ENCODE measurements at places on chromosomes 2 and 18. TPM values are rescaled to one million over a fixed set of nuclear protein-coding genes. Genes with fewer than 3 reads are reported as not detected.

GRCh38 chr2:129408570-129408969, 570.9 kb upstream of the RAB6C start:
- no peak for DNase-seq

Gene SERPINB4
- not detected for total RNA-seq

Gene CROCC2
- 0.04 TPM for total RNA-seq

Gene GAREM1
- total RNA-seq: 7.4 TPM

Gene CRYGD
- total RNA-seq: not detected

DNA sequence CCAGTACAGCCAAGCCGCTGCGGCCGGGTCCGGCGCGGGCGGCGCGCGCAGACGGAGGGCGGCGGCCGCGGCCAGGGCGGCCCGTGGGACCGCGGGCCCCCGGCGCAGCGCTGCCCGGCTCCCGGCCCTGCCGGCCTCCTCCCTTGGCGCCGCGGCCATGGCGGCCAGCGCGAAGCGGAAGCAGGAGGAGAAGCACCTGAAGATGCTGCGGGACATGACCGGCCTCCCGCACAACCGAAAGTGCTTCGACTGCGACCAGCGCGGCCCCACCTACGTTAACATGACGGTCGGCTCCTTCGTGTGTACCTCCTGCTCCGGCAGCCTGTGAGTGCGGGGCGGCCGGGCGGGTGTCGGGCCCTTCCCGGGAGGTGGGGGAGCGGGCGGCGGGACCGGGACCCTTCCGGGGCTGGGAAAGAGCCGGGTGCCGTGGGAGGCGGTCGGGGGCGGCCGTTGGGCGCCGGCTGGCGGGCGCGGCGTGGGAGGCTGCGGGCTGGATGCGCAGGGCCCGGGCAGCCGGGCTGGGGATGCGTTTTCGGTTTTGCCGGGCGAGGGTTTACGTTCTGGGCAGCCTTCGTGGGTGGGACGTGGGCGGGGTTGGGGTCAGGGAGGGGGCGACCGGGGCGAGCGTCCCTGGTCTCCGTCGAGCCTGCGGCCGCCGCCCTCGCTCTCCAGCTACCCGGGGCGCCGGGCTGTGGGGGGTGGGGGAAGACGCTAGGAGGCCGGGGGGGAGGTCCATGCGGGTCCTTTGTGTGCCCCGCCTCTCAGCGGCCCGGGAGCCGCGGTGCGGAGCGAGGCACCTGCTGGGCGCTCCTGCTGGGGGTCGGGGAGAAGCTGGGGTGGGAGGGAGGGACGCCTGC, 537 bp downstream of the AGFG1 start:
- peak; percentile 46 for DNase-seq

Gene NAT8
- not detected for total RNA-seq

DNA sequence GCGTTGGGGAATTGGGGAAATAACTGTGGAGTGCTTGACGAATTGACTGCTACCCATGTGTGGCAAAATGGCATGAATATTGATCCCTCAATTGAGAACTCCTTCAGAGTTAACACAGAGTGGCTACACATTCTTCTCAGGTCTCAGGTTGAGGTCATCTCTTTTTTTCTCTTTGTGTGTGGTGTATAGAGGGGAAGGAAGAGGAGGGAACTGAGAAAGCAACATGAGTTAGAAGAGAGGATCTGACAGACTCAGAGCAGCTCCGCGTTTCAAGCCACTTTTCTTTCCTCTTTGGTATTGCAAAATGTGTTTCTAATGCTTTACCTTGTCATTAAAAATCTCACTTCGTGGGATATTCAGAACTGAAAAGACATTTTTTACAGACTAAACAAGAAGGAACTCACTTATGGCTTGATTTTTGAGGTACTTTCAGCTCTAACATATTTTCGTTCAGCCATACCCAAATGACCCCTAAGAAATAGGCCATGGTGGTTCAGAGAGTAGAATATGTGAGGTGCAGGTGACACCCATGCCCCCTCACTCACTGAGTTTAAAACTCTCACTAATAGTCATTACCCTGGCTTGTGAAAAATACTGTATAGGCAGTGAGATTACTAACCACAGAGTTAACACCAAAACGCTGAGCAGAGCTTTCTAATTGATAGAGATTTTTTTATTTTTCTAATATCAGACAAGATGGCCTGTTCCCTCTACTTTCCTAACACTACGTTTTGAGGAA, 22.5 kb downstream of the STAT4 start:
- no peak for DNase-seq

DNA sequence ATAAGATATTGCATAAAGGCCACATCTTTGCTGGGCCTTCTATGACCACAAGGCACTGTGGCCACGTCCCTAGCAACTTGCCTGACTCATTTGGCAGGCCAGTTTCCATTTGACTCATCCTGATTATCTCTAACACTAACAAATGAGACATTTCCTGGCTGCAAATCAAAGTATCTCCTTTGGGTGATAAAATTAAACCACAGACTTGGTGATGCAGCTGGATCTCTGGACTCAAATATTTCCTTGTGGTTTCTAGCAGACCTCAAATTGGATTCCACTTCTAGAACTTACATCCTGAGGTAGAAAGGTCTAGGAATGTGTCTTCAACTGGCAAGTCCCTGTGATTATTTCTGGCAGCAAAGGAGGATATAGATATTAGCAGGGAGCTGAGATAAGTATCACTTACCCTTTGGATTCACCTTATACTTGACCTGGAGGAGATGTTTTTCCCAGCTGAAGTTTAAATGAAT, 167.9 kb upstream of the NXPH2 start:
- DNase-seq: peak; percentile 30

Gene HDAC4
- 15.0 TPM for total RNA-seq

Gene DUSP19
- 2.7 TPM for total RNA-seq

DNA sequence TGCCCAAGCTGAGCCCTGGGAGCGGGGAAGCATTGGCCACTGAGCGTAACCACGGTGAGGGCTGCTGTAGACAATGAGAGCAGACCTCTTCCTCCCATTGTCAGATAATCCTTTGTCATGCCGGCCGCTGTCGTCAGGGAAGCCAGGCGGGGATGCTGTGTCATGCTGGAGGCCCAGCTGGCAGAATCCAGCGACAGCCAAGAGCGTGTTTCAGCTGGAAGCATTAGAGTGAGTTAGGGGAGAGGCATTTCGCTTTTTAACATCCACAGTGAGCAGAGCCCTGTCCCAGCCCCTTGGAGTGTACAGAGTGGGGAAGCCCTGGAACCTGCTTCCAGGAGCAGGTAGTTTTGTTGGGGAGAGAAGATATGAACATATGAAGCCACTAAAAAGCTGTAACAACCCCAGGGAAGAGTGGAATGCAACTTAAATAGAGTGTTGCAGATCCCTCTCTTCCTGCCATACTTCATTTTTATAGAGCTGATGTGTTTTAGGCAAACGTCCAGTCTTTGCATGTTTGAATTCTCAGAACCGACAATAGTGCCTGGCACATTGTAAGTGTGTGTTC, 7.0 kb downstream of the CTIF start:
- DNase-seq: peak; percentile 87

GRCh38 chr18:32582455-32582854, 111.8 kb upstream of the GAREM1 start:
- no peak for DNase-seq

GRCh38 chr2:239444626-239445577, 44.1 kb upstream of the HDAC4 start:
- no peak for DNase-seq

DNA sequence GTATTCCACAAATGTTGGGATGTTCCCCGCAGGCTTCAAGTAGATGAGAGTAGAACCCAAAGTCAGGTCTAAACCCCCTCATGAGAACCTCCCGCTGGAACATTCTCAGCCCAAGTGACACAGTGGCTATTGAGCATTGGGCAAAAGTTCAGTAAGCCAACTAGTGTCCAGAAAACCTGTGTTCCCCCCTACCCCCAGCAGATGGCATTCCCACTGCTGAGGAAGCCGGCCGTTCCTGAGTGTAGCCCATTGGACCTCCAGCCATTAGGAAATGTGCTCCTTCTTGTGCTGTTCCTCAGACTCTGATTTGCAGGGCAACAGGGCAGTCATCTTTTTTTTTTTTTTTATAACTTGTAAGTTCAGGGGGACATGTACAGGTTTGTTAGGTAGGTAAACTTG, 152.1 kb downstream of the NCK2 start:
- no peak for DNase-seq

GRCh38 chr18:13305301-13305700, 86.7 kb downstream of the LDLRAD4 start:
- DNase-seq: no peak

Gene CTLA4
- total RNA-seq: 0.31 TPM

DNA sequence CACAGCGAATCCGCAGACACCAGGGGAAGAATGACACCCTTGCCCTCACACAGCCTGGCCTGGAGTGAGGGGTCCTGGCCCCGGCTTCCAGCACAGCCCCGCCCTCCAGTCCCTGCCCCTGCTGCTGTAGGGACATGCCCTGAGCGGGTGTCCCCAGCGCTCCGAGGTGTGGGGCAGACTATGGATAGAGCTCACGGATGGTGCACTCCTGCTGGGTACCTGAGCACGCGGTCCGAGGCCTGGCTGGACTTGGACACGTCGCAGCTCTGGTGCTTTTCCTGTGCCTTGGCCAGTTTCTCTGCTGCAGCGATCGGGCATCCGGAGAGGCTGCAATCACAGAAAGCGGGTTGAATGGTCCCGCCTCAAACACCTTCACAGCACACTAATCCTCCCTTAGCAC, 165.7 kb upstream of the PXDN start:
- no peak for DNase-seq

GRCh38 chr2:127072970-127073369, 34.0 kb downstream of the BIN1 start:
- DNase-seq: peak; percentile 65

Gene COLEC12
- total RNA-seq: 65.5 TPM

Gene SPDYA
- 0.75 TPM for total RNA-seq

GRCh38 chr2:10289891-10290290, 12.8 kb upstream of the HPCAL1 start:
- DNase-seq: no peak

Measured in muscle of leg (tissue), 16 donors.